Stimulated activated CD8-positive, alpha-beta memory T cell treated with anti-CD3 and anti-CD28 coated beads, Interleukin-7, amount 100 ng/mL, for 1 hour (primary cell): ENCODE measurements at places on chromosomes 6 and 20.

- DNase-seq = no peak
Observed at GRCh38 chr6:52027699-52028098, 59.7 kb downstream of the PKHD1 start.

DNA sequence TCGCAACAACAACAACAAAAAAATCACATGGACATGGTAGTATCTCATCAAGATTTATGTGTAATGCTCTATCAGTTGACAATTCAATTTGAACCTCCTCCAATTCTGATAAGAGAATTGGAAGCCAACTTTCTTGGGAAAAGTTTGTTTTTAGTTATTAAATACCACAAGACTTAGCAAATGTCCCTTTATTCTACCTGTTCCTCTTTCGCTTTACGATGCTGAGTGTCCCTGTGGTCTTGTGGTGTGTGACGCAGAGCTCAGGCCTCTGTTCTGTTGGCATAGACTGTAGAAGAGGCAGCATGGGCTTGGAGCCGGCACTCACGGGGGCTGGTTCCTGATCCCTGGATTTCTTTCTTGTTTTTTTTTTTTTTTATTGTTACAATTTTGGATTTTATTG is 76.7 kb downstream of the PSMB1 start:
- DNase-seq = no peak

- no peak for DNase-seq
Observed at GRCh38 chr20:36341331-36342020, 35.3 kb downstream of the DLGAP4 start.

DNA sequence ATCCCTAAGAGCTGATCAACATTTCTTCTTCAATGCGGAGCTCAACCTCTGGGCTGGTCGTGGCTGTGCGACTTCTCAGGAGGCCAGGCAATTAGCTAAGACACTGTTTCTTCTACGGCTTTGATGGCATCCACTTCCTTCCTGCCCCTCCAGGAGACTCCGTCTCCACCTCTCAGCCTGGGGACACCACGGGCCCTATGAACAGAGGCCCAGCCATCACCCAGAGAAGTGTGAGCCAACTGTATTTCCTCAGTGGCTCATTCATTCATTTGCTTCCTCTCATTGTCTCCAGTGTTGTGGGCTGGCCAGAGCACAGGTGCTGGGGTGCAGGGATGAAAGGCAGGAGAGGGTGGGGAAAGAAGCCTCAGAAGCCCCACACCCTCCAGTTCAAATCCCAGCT is 51.8 kb upstream of the APCDD1L start:
- DNase-seq = no peak

GRCh38 chr20:8526610-8527009 is 394.5 kb downstream of the PLCB1 start:
- no peak for DNase-seq

DNA sequence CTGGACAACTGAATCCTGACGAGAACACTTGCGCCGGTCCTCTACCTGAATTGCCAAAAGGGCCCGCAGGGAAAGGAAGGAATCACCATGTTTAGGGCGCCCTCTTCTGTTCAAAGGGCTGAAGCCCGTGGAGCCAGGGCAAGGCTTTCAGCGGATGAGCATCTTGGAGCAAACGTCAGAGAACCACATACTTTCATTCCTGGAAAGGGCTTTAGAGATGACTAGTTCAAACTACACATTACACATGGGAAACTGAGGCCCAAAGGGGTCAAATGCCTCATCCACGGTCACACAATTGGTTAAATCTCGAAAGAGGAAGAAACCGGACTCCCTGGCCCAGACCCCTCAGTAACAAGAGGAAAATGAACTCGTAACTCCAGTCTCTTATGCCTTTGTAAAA is 11.5 kb upstream of the ZNF133 start:
- no peak for DNase-seq

DNA sequence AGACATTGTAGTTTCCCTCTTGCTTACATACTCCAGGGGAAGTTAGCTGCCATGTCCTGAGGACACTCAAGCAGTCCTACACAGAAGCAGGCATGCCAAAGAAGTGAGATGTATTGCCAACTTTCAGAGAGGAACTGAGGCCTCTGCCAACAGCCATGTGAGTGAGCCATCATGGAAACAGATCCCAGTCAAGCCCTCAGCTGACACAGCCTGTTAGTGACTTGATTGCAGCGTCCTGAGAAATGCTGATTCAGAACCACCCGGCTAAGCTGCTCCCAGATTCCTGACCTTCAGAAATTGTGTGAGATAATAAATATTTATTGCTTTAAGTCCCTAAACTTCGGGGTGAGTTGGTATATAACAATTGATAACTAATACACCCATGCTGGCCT is 38.1 kb downstream of the GSTA2 start:
- no peak for DNase-seq

- DNase-seq = no peak
Observed at GRCh38 chr20:41178904-41179432, 41.6 kb downstream of the PLCG1 start.

DNA sequence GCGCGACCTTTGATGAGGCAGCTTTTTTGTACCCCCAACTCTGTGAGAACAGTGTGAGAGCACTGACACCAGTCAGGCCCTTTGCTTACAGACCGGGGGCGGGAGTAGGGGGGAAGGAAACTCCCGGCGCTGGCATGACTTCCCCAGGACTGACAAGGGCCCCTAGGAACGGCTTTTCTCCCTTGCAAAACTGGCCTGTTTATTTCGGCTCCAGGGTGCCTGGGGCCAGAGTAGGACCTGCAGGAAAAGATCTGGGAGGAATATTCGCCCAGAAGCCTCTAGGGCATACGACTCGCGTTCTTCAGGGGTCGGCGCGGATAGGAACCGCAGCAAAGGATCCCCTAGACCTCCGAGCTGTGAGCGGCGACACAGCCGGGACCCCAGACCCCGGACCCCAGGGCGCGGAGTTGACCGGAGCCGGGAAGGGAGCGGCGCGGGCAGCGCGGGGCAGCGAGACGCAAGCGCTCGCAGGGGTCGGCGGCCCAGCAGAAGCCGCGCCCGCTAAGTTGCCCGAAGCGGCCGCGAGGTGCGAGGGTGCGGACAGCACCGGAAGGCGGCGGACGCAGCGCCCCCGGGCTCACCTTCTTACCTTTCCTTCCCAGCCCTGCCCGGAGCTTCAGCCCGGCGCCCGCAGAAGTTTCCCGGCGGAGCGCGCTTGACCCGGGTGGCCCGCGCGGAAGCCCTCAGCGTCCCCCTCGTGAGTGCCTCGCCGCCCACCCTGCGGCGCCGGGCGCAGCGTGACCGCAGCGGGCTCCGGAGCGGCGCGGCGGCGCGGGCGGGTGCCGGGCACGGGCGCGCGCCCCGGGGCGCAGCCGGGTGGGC is at the start of gene POPDC3:
POPDC3 (minus strand) TSS at position 771 of the 822 bp plus-strand sequence. CDS start 18,105 bp downstream, outside the sequence.
- no peak for DNase-seq

- DNase-seq = no peak
Observed at GRCh38 chr6:15874326-15874725, 211.5 kb upstream of the DTNBP1 start.

- no peak for DNase-seq
Observed at GRCh38 chr6:157346373-157346772, 23.1 kb upstream of the TMEM242 start.

DNA sequence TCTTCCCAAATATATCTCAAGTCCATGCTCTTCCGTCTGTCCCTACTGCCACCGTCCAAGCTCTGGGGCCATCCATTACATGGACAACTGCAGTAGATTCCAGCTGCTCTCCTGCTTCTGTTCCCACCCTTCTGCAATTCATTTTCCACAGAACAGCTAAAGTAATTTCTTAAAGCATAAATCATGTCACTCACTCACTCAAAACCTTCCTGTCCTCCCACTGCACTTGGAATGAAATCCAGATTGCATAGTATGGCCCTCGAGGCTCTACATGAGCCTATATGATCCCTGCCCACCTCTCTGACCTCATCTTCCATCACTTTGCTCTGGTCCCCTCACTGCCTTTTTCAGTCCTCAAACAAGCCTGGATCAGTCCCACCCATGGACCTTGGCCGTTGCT is 10.9 kb downstream of the PHACTR2 start:
- DNase-seq = no peak

GRCh38 chr6:79902046-79902445 is 45.3 kb downstream of the ELOVL4 start:
- no peak for DNase-seq

DNA sequence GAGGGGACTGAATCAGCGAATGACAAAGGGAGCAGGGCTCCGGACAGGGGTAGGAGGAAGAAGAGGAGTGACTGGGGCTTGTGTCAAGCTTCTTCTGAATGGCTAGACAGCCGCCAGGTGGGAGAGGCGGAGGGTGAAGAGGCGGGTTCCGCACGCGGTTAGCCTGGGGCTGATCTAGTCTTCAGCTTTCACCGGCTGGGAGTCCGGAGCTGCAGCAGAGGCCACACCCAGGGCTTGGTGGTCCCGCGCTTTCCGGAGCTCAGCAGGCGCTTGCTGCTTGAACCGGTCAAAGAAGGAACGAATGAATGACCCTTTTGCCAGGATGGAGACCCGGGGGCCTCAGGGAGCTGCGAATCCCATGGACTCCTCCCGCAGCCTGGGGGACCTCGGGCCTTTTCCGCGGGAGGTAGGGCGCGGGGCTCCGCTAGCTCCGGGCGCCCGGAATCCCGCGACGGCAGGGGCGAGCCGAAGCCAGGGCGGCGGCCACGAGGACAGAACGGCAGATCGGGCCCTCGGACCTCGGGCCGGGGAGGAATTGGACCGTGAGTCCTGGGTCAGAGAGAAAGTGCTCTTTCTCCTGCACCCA is at the start of gene C6orf141:
C6orf141 (plus strand) TSS at position 177 of the 586 bp plus-strand sequence; CDS start at position 302, 125 bp downstream.
- no peak for DNase-seq

GRCh38 chr6:125392682-125393081 is 90.9 kb upstream of the HDDC2 start:
- DNase-seq = no peak

DNA sequence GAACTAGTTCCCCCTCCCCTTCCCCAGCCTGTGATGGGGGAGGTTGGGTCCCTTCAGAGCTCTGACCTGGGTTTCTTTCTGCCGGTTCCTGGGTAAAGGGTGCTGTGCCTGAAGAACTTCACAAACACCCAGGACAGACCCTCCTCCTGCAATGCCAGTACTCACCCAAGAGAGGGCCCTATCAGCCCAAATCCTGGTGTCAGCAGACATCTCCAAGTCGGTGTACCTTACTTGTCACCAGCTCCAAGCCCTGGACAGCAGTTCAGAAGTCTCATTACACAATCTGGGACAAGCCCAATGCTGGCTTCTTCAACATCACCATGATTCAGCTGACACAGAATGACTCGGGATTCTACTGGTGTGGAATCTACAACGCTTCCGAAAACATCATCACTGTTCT is 467 bp downstream of the TREML4 start:
- DNase-seq = no peak

- DNase-seq = no peak
Observed at GRCh38 chr6:31874084-31874670, 4.6 kb downstream of the SLC44A4 start.

DNA sequence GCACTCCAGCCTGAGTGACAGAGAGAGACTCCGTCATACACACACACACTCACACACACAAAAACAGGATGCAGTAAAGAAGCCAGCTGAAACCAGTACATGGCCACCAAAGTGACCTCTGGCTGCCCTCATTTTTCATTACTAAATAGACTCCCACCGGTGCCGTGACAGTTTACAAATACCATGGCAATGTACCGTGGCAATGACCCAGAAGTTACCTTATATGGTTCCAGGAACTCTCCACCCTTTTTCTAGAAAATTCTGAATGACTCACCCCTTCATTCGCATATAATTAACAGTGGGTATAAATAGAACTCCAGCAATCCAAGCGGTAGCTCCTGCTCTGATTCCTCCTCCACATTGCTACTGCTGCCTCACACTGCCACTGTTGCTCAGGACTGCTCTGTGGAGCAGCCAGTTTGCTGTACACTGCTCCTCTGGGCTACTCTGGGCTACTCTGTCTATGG is 57.7 kb downstream of the SNX5 start:
- no peak for DNase-seq

DNA sequence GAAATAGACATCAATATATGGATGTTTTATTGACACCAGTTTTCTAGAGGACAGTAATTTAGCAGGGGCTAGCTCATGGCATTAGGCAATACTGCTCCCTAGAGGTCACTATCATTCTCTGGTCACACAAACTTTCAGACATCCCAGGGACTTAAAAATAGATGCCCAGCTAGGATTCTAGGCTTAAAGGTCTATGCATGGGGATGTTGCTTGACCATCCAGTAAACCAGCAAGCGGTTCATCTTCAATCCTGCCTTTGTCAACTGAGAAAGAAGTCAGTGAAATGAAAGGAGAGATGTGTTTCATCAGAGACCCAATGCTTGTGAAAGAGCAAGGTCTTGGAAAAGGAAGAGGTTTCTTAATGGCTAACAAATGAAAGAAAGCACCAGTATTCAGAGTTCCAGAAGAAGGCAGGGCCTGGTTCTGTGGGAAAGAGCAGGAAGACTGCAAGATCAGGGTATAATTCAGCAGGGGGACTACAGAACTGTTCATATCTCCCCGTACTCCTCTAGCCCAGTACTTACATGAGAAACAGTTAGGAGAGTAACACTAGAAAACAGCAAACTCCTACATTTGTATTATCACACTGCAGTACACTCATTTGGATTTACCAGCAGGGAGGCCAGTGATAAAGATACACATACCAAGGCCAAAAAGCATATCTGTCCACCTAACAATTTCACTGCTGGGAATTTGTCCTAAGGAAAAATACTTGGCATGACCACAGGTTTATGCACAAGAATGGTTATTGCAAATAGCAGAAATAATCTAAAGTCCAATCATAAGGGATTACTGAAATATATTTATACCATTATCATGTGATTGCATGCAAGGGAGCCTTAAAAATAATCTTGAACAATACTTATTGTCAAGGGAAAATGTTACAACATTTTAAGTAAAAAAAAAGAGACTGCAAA is 151.4 kb upstream of the LAMA2 start:
- DNase-seq = no peak
